ENCODE measurements at places on chromosomes 4 and X.

DNA sequence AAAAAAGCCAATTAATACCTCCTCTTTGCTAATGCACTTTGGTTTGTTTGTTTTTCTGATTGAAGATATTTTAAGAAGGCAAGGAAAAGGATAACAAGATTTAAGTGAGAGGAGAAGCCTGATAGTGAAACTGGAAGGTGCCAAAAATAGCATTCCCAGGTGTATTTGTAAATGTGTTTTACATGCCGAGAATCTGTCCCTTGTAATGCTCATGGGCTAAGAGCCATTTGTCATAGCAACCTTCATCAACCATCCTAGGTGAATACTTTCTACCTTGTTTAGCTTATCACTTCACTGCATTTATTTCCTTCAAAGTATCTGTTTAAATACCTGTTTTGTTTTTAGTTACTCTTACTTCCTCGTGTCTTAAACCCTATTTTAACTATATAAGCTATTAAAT is 127.8 kb downstream of the KCTD8 start:
- DNase-seq: no peak

GRCh38 chr4:145045180-145045579 is 52.8 kb downstream of the ANAPC10 start:
- no peak for DNase-seq

DNA sequence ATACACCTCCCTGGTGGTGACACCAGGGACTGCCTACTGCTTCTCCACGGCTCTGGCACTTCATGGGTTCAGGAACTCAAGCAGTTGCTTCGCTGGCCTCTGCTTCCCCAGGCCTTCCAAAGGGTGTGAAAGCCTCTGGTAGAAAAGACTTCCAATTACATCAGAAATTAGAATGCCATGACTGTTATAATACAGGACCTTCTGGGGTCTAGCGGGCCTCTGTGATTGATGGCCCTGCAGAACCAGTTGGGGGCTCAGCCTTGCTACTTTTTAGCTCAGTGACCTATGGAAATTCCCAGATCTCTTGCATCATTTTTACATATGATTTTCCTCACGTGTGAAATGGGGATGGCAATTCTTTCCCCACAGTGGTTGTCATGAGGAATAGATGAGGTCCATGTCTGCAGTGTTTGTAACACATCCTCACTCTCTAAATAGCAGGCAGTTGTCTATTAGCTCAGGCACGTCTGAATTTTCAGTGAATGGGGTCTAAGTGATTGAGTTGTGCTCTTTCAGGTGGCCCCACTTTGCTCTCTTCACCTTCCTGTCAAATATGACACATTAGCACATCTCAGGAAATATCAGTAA is 198.3 kb downstream of the STIM2 start:
- no peak for DNase-seq

DNA sequence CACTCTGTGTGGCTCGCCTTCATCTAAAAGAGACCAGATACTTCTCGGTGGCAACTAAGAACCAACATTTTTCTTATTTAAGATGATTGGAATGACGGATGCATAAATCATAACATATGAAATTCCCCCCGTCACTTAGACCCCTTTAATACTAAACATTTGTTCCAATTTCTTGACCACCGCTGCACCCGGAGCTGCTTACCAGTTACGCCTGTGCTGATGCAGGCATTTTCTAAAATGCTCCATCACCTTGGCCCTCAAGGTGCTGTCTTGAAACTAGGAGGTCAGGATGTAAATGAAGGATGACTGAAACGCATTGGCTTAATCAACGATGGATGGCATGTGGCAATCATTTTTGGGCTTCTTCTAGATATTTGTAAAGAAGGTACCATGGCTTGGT is 130.0 kb downstream of the CPZ start:
- DNase-seq: no peak

DNA sequence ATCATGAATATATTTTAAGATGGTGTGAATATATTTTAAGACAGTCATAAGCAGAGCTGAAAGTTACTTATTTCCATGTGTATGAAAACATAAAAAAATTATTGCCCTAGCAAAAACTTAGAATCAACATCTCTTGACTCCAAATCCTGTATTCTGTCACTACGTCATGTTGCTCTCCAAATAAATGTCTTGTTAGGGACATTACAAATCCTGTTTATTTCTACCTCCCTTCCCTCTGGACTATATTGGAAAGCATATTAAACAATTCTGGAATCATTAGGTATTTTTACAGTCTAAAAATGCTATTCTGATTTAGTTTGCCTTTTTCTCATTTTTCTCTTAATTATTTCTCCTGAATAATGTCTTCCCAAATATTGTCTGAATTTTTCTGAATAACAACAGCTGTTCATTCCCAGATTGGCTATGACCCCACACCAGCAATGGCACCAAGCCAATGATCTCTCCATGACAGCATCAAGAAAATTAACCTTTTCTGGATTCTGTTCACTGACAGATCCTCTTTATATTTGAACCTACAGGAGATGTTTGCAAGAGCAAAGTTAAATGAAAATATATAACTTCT is 523.1 kb downstream of the IQCM start:
- DNase-seq: no peak

GRCh38 chr4:82458729-82459128 is 28.3 kb downstream of the ENOPH1 start:
- DNase-seq: no peak

GRCh38 chr4:166816890-166817289 is 417.4 kb downstream of the SPOCK3 start:
- DNase-seq: no peak

GRCh38 chrX:29762006-29762405 is 453.4 kb upstream of the MAGEB2 start:
- DNase-seq: no peak

GRCh38 chr4:175307326-175307725 is 389.2 kb downstream of the ADAM29 start:
- no peak for DNase-seq

- DNase-seq: no peak
Observed at GRCh38 chrX:39802354-39802753, 295.4 kb downstream of the BCOR start.

DNA sequence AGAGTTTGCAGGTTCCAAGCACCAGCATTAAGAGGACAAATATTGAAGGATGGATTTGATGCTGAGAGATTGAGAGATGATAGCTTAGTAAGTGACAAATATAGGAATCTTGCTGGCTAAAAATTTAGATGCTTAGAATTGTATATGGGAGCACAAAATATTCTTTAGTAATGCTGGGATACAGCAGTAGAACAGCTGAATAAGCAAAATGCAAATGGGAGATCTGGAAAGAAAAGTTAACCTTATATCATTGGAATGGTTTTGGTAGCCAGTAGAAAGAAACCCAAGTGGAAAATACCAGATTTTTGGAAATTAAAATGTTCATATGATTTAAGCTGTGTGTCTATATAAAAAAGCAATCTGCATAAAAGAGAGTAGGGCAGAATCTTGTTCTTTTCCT is 308.6 kb upstream of the CPEB2 start:
- DNase-seq: no peak

DNA sequence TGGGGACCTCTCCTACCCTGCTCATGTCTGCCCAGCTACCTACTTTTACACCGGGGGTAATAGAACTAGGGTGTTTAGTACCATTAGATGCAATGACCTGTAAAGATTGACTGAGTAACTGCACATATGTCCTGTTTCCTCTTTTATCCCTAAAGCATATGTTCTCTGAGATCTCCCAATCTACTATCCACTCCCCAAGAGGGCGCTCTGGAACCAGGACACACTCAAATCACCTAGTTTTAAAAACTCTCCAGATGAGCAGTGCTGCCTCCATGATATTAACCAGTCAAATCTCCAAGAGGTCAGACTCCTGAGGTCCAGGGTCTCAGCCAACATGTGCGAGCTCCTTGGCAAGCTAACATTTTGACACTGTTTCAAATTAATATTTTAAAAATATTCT is 87.0 kb upstream of the TSPAN5 start:
- no peak for DNase-seq

GRCh38 chrX:97016106-97016505 is 132.4 kb downstream of the RPA4 start:
- no peak for DNase-seq

DNA sequence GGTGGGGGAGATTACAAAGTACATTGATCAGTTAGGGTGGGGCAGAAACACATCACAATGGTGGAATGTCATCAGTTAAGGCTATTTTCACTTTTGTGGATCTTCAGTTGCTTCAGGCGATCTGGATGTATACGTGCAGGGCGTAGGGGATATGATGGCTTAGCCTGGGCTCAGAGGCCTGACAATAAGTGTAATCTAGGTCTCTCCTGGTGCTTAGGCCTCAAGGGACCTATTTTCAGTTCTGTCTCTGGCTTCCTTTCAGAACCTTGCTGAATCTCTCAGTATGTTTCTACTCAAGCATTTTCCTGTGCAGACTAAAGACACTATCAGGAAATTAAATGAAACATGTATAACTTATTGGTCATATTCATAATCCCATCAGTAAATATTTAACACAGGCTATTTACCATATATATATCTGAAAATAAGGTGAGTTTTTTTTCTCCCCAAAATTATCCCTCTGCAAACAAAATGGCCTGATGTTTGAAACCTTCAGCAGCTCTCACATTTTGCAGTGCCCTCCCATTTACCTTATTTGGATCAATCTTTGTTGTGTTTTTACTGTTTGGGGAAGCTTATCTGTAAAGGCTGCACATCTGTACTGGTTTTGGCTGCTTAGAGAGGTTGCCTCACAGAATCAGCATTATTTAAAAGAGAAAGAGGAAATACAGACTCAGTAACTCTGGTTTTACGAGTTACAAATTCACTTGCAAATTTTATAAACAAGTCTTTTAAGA is 2.3 kb upstream of the ZCCHC4 start:
- no peak for DNase-seq

- no peak for DNase-seq
Observed at GRCh38 chr4:74230902-74231499, 73.1 kb downstream of the MTHFD2L start.

DNA sequence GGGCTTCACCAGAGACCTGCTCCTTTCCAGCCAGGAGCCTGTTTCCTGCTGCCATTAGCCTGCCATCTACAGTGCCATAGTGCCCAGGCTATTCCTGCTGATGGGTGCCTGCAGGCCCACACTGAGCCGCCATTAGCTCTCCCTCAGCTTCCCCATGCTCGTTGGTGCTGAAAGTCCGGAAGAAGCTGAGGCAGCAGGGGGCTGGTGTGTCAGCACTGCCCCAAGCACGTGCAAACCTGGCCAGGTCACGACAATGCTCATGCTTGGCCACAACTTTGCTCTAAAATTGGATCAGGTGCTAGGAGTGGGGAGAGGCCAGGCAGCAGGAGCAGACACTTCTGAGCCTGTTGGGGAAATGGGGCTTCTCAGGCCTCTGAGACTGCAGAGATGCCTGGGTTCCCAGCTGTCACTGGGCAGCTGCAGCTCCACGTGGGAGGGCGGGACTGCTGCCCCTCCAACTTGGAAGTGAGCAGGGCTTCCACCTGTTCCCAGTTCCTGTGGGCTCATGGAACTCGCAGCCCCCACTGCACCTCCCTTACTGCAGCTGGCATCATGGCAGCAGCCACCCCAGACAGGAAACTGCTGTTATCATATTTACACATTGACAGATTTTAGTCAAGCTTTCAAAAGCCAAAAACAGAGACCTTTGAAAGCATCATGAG is 913.9 kb downstream of the FSTL5 start:
- no peak for DNase-seq

- no peak for DNase-seq
Observed at GRCh38 chr4:107740381-107740780, 20.3 kb upstream of the PAPSS1 start.

- DNase-seq: no peak
Observed at GRCh38 chrX:20352935-20353336, 86.2 kb upstream of the RPS6KA3 start.

- no peak for DNase-seq
Observed at GRCh38 chr4:56356650-56357049, 30.6 kb downstream of the AASDH start.

DNA sequence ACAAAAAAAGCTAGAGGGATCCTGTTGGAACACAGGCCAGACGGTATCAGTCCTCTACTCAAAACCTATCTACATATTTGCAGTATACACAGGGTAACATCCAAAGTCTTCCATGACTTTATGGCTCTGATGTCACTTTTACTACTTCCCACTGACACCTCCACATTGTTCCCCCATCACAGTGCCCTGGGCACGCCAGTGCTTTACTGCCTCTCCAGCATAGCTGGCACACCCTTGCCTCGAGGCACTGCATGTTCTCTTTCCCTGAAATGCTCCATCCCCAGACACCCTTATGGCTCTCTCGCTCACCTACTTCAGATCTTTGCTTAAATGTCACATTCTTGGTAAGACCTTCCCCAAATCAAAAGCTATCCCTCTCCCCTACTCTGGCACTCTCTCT is 6.3 kb upstream of the ATP10D start:
- no peak for DNase-seq

DNA sequence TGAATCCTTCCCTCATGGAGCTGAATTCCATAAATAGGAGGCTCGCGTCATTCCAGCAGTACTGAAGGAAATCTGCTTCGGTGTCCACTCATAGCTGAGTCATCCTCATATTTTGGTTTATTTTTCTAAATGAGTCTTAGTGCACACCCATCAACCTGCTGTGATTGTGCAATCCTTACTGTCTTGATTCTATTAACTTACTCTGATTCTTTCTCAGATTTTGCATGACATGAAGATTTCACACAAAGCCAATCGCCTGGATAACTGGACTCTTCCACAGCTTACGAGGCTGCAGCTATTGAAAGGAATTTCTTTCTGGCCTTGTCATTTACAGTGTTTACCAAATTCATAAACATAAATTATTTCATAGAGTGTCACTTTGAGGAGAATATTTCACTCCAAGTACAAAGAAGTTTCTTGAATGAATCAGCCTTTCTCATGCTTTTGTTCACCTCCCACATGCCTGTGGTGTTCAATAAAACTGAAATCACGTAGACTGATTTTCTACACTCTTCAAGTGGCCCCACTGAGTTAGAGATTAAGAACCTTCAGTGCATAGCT is 207.6 kb upstream of the SLITRK2 start:
- no peak for DNase-seq

- no peak for DNase-seq
Observed at GRCh38 chr4:156954587-156954986, 17.0 kb downstream of the PDGFC start.

DNA sequence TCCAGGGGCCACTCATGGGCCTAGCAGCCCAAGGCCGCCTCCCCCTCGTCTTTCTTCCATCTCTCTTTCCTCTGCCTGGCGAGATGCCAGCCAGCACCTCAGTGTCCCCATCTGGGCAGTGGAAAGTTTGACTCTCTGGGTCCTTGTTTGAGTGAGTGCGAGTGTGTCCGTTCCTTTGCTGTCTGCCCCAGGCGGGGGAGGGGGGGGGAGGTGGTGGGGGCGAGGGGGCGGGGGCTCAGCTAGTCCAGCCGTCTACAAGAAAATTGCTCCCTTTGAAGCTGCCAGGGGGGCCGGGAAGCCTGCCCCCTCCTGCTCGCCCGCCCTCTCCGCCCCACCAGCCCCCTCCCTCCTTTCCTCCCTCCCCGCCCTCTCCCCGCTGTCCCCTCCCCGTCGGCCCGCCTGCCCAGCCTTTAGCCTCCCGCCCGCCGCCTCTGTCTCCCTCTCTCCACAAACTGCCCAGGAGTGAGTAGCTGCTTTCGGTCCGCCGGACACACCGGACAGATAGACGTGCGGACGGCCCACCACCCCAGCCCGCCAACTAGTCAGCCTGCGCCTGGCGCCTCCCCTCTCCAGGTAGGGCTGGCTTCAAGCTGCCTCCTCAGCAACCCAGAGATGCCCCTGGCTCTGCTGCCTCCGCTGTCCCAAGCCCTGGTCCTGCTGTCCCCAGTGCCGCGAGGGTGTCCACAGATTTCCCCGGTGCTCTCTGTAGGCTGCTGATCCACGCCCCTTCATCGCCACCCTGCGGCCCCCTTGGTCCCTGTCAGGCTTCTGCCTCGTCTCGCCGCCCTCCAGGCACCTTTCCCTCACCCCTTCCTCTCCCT is at the start of gene BGN:
Gene BGN (plus strand): TSS at position 440 of the 821 bp plus-strand sequence. CDS start 9,652 bp downstream, outside the sequence.
- DNase-seq: peak; percentile 56
